ENCODE measurements at places on chromosomes 3 and 15.
A peak's percentile ranks its signal among the peaks of the same experiment; 100 is the strongest.

- DNase-seq: no peak
These were observed 33.6 kb upstream of the ETV5 start for GRCh38 chr3:186142393-186142932.

DNA sequence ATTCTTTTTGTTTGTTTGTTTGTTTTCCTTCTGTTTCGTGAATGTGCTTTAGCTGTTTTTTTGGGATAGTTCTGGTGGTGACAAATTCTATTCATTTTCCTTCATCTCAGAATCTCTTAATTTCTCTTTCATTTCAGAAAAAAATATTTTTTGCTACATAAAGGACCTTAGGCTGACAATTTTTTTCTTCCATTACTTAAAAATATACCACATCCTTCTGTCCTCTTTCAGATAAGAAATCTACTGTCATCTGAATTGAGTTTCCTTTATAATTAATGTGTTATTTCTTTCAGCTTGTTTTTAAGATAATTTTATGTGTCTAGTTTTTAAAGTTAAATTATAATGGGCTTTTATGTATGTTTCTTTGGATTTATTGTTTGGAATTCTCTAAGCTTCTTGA is 47.6 kb downstream of the IL16 start:
- no peak for DNase-seq

- DNase-seq: peak; percentile 82
These were observed 132.6 kb upstream of the COL8A1 start for GRCh38 chr3:99505646-99506269.

DNA sequence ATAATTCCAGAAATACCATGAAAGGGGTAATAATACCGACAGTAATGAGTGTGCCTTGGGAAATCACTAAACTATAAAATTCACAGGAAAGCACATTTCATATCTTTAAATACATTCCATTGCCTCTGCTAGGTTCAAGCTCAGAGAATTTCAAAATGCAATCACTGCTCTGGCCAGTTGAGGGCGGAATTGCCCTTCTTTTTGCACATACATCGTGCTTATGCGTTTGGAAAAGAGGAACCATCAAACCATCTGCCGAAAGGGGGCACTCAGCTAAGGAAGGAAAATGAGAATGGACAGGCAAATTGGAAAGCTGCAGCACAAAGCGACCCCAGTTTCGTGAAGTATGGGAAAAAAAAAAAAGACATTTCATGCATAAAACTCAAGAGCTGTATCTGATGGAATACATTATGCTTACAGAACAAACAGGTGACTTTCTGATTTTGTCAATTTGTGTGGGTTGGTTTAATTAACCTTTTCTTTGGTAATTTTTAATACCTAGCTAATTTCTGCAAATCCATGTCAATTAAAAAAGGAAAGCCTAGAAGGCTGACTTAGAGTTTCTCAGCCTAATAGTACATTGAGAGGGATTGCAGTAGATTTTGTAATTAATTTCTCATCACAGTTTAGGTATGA is 61.4 kb downstream of the TUSC7 start:
- DNase-seq: no peak

DNA sequence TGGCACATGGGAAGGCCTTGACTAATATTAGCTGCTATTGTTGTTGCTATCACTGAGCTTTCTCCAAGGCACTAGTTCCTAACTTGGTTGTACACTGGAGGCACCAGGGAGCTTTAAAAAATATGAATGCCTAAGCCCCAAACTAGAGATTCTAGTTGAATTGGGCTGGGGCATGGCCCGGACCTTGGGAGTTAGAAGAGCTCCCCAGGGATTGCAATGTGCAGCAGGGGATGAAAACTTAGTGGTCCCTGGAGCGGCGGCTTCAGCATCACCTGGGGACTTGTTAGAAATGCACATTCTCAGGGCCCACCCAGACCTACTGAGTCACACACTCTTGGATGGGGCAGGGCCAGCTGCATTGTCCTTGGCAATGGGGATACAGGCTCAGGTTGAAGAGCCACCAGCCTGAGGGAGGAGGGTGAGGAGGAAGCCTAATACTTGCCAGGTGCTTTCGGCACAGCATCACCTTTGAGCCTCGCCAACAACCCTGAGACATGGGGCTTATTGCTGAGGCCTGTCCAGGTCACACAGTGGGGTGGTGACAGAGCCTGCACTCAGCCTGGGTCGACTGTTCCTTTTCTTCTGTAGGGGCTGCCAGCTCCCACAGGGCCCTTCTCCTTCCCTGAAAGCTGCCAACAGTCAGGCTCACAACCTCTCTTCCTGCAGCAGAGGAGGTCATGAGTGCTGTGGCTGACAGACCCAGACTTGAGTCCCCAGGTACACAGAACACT is 84.5 kb downstream of the ATP2B2 start:
- no peak for DNase-seq

GRCh38 chr3:141412087-141412935 is 44.0 kb downstream of the ZBTB38 start:
- peak; percentile 86 for DNase-seq

DNA sequence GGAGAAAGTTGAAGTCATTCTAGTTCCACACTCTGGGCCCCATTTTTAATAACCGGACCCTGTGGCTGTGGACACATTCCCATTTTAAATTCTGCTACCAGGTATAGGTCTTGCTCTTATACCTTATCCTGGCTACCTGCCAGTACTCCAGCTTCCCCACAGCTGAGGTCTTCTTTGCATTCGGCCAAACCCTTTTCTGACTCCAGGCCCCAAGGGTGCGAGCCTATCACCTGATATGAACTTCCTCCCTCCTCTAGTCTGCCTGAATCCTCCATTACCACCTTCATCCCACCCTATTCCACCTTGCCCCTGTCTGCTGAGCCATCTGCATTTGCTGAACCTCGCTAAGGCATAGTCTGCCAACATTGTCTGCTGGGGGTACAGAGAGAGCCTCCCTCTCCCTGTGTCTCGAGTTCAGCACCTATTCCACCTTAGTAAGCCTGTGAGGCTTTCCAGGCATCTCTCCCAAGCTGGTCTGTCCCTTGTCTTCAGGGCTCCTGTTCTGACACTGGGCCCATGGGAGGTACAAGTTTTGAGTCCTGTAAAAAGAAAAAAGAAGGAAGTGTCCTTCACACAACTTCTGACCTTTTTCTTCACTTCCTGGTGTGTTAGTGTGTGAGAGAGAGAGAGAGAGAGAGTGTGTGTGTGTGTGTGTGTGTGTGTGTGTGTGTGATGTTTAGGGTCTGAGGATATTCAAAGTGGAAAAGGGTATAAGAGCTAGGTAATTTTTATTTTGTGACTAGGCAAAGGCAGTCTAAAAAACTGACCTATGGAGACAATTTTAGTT is 27.0 kb downstream of the PDE8A start:
- no peak for DNase-seq

- no peak for DNase-seq
These were observed 122.6 kb downstream of the AQP9 start for GRCh38 chr15:58260725-58261267.

- DNase-seq: no peak
These were observed 30.9 kb downstream of the LRRC49 start for GRCh38 chr15:70923311-70924080.

DNA sequence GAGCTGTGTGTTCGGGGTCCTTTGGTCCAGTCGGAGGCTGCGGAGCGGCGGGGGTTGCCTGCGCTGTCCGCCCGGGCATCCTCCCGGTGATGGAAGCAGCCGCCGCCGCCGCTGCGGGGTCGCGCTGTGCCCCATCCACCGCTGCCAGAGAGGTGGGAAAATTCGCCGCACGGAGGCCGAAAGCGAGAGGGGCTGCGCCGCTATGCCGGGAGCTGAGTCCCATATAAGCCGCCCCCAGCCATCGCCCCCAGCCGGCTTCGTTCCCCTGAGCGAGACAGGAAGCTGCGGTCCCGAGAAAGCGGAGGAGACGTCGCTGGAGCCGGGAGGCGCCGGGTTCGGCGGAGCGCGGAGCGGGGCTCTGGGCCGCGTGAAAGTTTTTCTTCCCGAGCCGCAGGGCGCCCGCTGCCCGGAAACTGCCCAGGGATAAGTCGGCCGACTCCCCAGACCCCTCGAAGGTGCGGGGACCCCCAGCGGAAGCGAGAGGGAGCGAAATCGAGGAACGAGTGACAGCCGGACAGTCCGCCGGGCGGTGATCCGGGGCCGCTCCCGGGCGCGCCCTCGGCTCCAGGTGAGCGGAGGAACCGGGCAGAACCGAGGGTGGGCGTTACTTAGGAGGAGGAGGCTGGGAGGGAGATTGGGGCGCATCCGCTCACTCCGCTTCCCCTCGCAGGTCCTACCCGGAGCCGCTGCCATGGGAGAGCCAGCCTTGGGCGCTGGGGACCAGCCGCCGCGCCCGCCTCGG is 574 bp downstream of the CHST2 start:
- no peak for DNase-seq

DNA sequence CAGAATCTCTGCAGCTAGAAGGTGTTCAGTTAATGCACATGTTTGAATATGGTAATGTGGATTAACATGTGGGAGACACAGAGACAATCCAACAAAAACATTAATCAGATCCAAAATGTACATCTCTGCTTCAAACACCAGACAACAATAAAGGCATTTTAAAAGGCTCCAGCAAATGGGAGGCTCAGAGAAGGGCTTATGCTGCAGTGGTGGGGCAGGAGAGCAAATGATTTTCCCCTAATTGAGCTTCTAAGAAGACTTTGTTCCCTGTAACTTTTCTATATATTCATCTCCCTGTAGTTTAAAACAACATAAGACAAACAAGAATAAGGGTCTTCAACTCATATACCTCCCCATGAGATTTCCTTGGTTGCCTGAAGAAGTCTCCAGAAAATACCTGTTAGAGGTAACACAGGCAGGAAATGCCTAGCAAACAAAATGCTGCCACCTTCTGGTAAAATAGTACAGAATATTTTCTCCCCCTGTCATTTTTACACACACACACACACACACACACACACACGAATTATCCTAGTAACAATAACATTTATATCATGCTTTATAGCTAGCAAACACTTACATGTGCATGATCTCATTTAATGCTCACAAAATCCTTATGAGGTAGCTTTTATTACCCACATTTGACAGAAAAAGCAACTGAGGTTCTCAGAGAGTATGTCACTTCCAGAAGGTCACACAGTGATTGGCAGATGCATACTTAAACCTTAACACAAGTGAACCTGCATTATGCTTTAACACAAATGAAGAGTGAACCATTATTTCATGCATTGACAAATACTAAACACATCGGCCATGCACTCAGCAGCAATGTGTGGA is 123.4 kb upstream of the MB21D2 start:
- no peak for DNase-seq

DNA sequence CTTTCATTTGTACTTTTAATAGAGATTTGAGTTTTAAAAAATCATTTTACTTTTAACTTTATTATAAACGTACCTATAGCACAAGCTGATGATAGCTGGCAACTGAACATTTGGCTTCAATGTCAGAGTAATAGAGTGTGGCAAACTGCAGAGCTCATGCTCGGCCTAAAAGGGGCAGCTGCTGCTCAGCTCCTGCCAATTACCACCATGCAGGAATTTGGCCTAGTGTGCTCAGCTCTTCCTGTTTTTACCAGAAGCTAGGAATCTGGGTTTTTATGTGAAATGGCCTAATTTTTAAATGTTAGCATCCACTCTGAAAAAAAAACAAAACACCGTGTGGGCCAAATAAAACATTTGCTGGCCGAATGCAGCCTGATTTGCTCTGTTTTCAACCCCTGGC is 1.8 kb downstream of the IFT122 start:
- no peak for DNase-seq

- DNase-seq: no peak
These were observed 575.8 kb downstream of the FHIT start for GRCh38 chr3:60675424-60675823.

GRCh38 chr15:40332113-40332781 is 8.5 kb downstream of the CCDC9B start:
- DNase-seq: no peak

GRCh38 chr3:187713504-187713903 is 11.1 kb upstream of the RTP2 start:
- peak; percentile 34 for DNase-seq

DNA sequence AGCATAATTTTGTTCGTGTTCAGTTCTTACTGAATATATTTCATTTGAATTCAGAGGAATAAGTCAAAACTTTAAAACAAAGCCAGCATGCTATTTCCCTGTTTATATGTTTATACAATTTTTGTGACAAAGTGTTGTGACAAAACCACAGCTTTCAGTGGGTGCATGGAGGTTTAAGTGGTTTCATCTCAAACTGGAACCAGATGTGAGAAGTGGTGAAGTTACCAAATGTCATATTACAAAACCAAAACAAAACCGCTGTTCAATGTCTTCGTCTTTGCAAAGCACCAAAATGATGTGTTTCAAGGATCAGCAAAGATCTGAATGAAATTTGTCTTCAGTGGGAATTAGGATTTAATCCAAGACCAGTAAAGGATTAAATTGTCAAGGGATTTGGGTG is 59.3 kb upstream of the OSTN start:
- no peak for DNase-seq

DNA sequence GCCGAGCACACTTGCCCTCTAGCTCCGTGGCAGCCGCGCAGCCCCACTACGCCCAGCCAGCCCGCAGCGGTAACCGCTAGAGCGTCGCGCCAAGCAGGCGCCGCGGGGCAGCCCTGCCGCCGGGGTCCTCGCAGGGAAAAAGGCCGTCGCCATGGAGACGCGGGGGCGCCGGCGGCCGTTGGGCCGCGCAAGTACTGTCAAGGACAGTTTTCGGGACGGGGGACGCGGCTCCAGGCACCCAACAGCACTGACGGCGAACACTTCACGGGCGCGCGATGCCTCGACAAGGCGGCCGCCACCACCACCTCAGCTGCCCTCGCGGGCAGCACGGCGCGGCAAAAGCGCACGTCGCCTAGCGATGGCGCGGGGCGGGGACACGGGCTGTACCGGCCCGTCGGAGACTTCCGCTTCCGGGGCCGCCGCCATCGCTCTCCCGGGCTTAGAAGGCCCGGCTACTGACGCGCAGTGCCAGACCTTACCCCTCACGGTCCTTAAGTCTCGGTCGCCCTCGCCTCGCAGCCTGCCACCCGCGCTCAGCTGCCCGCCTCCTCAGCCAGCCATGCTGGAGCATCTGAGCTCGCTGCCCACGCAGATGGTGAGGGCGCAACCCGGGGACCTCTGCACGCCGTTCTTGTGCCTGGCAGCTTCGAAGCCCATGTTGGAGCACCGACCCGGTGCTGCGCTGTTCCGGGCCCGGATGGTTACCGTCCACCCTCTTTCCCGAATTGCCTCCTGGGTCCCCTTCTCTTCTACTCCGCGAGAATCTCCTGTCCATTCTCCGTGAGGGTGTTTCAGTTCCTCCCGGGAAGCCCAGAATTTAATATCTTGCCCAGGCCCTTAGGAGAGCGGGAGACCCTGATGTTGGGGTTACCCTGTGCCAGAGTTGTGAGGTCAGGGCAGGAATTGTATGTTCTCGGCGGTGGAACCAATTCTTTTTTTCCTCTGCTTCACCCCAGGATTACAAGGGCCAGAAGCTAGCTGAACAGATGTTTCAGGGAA is at the start of the genes GLT8D1 and SPCS1:
Gene GLT8D1 (minus strand): TSS at position 104 of the 999 bp plus-strand sequence. CDS start 5,331 bp downstream, outside the sequence.
Gene SPCS1 (plus strand): TSS at position 419 of the 999 bp plus-strand sequence. CDS start 141 bp downstream, at position 560.
- peak; percentile 94 for DNase-seq

DNA sequence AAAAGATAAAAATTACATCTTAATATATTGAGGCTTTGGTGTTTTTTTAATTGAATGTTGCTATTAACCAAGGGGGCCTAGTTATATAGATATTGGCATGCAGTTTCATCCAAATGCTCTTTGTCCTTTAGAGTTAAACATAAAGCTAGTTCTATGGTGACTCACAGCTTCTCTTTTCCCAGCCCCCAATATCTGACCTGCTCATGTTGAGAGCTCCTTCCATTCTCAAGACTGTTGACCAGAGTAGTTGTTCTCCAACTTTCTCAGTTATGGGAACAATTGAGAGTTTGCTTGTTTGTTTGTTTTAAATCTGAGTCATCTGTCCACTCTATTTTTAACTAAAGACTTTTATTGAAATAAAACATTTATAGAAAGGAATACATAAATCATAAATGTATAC is 15.8 kb upstream of the RARB start:
- DNase-seq: no peak
